ENCODE measurements at places on chromosomes 16 and 17.
A peak's percentile ranks its signal among the peaks of the same experiment; 100 is the strongest.

GRCh38 chr16:89711601-89712273, 9.0 kb downstream of the VPS9D1 start:
- peak; percentile 51 for DNase-seq

DNA sequence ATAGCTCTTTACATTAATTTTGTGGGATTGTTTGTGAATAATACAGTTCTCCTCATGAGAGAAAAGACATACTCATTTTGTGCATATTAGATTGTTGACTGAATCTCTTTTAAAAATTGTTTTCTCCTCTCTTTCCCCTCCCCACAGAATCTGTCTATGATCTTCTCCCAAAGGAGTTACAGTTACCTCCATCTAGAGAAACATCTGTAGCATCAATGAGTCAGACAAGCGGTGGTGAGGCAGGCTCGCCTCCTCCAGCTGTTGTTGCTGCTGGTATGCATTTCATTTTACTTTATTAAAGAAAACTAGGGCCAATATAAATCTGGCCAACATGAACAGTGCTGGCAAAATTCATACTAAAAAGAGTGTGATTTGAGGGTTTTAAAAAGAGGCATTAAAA, 60.5 kb downstream of the NFAT5 start:
- no peak for DNase-seq

DNA sequence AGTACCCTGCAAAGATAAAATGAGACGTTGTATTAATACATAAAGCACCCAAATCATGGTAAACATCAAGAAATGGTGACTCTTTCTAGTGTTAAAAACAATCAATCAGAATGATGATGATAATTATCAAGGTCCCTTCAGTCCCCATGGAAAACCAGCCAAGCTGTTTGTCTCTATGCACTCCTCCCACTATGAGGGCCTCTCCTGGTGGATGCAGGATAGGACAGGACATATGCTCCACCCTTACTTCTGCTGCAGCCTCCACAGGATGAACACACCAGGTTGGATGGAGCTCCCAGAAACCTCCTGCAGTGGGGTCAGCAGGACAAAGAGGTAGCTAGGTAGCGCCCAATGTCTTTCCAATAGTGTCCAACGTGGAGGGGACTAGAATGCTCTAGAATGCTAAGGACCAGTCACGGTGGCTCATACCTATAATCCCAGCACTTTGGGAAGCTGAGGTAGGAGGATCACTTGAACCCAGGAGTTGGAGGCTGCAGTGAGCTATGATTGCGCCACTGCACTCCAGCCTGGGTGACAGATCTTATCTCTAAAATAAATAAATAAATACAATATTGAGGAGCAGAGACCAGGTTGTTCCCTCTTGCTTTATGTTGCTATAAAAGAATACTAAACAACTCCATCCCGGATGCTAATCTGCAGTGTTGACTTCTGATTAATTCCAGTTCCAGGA, 9.9 kb upstream of the KDM8 start:
- no peak for DNase-seq

GRCh38 chr17:72182371-72182873, 61.6 kb downstream of the SOX9 start:
- no peak for DNase-seq

DNA sequence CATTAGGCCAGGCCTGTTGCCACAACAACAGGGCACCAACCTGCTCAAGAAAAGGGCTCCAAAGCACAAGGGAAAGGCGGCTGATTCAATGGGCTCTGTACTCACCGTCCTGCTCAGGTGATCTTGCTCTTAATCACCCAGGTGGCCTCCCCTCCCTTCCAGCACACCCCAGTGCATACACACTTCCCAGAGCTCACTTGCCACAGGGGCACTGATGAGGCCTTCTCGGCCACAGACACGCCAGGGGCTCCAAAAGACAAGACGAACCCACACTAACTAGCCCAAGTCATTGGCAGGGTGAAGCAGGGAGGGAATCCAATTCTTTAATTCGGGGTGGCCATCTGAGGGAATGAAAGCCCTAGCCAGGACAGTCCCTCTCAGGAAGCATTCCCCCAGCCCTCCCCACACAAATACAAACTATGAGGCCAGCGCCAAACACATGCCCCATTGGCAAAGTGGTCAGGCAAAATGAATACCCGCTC, 1.4 kb downstream of the MYO18A start:
- no peak for DNase-seq

GRCh38 chr16:86951831-86952598, 365.2 kb downstream of the C16orf95 start:
- peak; percentile 80 for DNase-seq

DNA sequence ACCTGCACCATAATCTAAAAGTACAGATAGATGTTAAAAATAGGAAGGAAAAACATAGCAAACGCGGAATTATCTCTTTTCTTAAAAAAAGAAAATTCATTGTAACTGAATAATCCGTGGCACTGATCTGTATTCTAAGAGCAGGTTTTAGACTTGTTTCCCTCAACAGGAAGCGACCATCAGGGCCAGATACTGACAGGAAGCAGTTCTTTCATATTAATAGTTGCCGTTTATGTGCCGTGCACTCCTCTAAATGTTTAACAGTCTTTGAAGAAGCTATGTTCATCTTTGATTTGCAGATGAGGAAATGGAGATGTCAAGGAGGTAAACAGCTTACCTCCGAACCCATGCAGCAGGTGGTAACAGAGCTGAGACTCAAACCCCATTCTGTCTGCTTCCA, 23.6 kb downstream of the DYNLRB2 start:
- DNase-seq: no peak

- no peak for DNase-seq
Measured at GRCh38 chr16:12951976-12952375, 50.6 kb downstream of the SHISA9 start.

GRCh38 chr16:48013491-48013901, 142.3 kb downstream of the ABCC12 start:
- peak; percentile 14 for DNase-seq

DNA sequence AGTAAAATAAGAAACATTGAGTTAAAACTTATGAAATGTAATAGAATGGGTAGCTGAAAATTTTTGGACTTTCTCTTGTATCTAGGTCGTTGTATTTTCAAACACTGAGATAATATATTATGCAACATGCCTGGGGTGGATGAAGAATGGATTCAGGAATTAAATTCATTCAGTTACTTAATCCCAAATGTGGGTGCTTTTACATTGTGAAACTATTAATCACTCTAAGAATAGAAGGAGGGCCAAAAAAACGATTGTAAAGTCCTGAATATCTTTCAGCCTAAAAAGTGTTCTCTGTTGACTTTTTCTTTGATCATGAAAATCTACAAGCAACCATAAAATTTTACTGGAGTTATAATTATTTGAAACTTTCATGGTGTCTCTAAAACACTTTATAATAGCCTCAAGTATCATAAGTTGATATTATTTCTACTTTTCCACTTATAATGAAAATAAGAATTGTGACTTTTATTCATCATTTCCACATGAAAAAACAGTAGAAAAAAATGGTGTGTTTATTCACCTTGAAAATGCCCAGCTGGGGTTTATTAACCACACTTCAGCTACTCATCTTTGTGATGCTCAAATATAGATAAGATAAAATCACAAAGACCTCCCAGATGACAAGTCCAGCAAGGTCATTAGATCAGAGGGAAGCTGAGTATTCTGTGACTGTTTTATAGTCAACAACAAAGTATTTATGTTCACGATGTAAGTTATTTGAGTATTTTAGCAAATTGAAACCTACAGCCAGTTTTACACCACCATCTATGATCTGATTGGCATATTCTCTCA, 619.9 kb upstream of the SOX9 start:
- no peak for DNase-seq

DNA sequence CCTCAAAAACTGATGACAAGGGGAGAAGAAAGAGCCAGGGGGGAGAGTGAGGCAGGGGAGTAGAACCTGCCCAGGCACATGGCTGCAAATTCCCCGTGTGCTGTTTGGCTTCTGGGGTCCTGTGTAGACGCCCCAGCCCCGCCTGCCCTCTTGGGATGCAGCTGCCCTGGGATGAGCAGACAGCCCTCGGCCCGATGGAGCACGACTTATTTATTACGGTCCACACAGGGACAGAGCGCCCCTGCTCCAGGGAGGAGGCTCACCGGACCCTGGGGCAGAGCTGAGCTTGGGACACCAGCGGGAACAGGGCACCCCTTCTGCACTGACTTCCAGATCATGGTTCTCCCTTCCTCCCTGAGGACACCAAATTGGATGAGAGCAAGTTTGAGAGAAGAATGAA, 9.1 kb downstream of the LDHD start:
- DNase-seq: no peak

- DNase-seq: no peak
Measured at GRCh38 chr17:6455321-6455705, 11.1 kb downstream of the PIMREG start.

DNA sequence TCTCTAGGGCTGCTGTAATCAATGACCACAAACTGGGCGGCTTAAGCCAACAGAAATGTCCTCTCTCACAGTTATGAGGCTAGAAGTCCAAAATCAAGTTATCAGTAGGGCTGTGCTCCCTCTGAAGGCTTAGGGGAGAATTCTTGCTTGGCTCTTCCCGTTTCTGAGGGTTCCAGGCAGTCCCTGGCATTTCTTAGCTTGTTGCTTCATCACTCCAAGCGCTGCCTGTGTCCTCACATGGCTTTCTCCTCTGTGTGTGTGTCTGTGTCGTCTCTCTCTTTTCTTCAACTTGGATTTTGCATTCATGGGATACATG, 13.7 kb upstream of the CDC42EP4 start:
- DNase-seq: no peak

- DNase-seq: no peak
Measured at GRCh38 chr17:17783825-17784656, 52.7 kb downstream of the SREBF1 start.

DNA sequence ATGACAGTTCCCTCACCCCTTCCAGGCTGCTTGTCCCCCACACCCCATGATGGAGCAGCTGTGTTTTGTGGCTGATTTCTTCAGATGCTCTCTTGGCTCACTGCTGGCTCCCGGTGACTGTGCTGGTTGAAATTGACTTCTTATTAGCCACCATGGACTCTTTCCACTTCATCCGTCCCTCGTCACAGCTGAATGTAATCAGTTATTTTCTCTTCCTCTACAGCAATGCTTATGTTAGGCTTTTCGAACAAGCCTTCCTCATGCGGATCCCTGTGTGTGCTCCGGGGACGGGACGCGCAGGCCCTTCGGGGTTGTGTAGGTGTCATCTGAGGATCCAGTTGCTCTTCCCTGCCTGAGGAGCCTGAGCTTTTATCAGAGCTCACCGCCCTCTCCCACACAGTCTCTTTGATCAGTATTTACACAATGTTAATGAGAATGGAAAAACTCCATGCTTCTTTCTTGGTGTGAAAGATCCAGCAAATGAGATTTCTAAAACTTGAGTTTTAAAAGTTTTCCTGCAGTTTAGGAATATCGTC, 87.5 kb downstream of the RPTOR start:
- DNase-seq: no peak

DNA sequence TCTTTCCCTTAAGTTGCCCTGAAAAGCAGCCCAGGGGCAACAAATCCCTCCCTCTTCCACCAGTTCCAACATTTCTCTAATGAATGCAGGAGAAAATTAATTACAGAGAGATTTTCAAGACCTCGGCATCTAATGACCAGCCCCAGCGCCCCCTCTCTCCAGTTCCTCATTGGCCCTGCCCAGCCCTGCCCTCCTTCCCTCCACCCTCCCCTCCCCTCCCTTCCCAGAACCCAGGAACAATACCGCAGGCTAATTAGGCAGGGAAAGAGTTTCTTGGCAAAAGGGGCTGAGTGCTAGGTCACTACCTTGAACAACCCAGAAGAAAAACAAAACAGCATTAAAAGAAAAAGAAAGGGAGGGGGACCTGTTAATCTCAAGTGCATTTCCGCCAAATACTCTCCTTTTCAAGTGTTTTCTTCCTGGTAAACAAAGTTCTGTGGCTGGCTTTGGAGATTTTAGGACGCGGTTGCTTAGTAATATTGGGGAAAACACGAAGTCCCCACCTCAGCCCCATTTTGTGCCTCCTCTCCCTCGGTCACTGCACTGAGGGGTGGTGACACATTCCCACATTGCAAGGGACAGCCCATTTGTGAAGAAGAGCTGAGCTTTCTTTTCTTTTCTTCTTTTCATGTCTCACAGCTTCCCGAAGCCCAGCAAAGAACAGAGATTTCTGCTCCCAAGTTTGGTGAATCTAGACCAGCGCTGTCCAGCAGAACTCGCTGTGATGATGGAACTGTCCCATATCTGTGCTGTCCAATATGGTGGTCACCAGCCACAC, 215.4 kb downstream of the SOX9 start:
- DNase-seq: no peak

DNA sequence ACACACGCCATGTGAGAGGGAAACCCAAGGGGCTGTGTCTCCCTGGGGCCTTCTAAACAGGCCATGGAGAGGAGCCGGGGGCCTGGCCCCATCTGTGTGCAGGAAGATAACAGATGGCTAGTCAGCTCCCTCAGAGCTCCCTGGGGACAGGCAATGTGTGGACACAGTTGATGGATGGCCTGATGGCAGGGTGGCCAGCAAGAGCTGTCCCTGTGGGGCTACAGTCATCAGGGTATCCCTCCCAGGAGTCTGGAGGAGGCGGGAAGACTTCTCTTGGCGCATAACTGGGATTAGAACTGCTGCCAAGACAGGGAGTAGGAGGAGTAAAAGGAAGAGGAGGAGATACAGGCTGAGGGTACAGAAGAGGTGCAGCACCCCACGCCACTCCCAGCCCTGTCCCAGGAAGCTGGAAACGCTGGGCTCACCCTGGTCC, 17.3 kb downstream of the MYO18A start:
- no peak for DNase-seq

GRCh38 chr17:4187076-4187475, 44.1 kb downstream of the CYB5D2 start:
- DNase-seq: no peak

DNA sequence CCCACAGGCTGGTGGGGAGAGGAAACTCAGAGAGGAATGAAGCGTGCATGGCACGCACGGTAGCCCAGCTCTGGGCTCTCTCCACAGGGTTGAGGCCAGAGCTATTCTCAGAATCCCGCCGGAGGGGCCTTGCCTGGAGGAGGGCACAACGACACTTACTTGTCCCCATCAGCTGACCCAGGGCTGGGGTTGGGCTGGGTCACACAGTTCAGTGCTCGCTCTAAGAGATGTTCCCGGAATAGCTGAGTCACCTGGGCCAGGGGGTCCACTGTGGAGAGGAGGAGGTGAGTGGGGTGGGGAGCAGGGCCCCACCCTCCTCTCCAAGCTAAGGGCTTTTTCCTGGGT, 21.8 kb downstream of the SREBF1 start:
- DNase-seq: no peak

DNA sequence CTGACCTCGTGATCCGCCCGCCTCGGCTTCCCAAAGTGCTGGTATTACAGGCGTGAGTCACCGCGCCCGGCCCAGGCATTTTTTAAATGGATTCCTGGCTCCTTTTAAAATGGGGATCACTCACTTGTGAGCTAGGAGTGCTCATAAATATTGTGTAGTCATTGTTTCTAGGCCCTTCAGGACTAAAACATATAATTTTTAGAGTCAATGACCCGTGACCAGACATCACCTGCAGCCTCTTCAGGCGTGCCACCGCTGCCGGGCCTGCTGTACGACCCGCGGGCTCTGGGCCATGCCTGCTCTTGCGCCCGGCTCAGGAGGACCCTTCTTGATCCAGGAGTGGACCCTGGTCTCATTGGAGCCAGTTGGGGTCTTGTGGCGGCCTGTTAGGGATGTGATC, 30.8 kb downstream of the EFCAB5 start:
- DNase-seq: no peak

Data from HTR-8/SVneo (cell line).